ENCODE measurements at places on chromosomes 3 and 15. TPM values are rescaled to one million over a fixed set of nuclear protein-coding genes. Genes with fewer than 3 reads are reported as not detected.

CATSPER2 gene
- total RNA-seq: 2.1 TPM

- no peak for DNase-seq
These were observed 68.5 kb downstream of the VPS8 start for GRCh38 chr3:184880276-184881019.

SLC38A3 gene
- total RNA-seq: not detected

DNA sequence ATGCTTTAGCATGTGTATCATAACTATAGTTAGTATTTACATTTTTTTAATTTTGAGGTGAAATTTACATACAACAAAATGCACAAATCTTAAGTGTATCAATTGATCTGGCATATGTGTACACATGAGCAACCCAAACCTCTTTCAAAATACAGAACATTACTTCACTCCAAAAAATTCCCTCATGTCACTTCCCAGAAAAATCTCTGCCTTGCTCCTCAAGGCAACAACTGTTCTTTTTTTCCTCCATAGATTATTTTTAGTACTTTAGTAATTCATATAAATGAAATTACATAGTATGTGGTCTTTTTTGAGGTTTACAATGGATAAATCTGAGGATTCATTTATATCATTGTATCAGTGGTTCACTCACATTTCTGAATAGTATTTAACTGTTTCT, 84.9 kb downstream of the TRIM42 start:
- DNase-seq: no peak

MCCC1 gene
- total RNA-seq: 87.5 TPM

DNA sequence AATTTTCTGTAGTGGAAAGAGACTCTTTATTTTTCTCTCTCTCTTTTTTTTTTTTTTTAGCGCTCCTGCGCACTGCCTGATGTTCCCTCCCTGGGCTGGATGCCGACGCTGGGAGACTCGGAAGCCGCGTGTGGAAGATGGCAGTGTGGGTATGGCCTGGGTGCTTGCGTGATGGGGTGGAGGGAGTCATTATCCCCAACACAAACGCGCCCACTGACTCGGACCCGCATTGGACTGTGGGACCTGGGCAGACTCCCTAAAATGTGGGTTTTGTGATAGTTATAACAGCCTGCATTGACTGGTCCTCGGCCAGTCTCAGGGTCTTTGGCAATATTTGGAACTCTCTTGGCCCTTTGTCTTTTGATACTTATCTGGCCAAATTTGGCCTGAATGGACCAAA, 157.9 kb downstream of the TJP1 start:
- no peak for DNase-seq

- no peak for DNase-seq
These were observed 317.1 kb upstream of the TGFBR2 start for GRCh38 chr3:30289324-30289723.

GRCh38 chr3:111616417-111617105, 21.4 kb upstream of the ZBED2 start:
- peak; percentile 67 for DNase-seq

BOC gene
- 0.07 TPM for total RNA-seq

DNA sequence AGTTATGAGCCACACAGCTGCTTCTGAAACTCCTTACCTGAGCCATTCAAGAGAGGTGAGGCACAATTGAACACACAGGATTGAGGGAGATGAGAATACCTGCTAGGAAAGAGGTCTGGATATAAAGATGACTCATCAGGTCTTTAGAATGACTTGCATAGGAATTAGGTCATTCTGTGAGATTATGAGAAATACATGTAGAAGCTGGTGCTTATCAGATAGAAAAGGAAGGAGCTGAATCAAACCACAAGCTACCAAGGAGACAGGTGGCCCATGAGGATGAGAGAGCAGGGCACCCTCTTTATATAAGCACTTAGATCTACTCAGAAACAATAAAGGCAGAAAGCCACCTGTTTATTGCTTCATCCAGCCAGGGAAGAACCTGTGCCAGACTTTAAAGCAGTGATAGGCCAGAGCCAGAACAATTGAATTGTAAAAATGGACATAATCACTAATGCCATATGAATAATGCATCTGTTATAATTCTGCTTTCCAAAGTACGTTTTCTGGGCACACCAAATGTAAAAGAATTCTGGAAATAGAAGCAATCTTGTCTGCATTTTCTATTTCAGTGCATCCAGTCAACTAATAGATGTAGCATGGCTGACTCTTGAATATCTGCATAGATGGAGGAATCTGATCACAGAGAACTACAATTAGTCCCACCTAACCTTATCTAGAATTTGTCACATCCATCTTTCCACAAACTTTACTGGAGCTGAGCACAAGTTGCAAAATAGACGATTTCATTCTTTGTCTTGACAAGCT, 74.9 kb downstream of the PIK3R4 start:
- DNase-seq: no peak

- DNase-seq: no peak
These were observed 3.3 kb downstream of the TPM1 start for GRCh38 chr15:63045879-63046278.

COPS2 gene
- total RNA-seq: 73.7 TPM

GRCh38 chr15:41556677-41557076, 2.3 kb upstream of the TYRO3 start:
- DNase-seq: no peak

DNA sequence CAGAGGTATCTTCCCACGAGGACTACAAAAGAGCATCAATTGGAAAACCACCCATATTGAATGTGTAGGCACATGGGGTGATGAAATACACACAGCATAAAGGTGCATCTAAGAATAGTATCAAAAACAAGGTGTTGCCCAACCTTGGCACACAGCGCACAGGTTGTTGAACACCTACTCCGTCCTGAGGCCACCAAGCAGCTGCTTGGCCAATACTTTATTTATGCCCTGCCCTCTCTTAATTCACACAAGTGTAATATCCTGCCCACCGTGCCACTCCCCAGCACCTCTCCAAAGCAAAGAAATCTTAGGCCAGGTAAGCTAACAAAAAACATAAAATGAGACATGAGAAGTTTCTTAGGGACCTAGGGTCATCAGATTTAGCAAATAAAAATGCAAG, 31.2 kb downstream of the WWTR1 start:
- no peak for DNase-seq

GRCh38 chr15:66765478-66766281, 63.6 kb downstream of the SMAD6 start:
- DNase-seq: peak; percentile 99

CLDN1 gene
- total RNA-seq: 204 TPM

GABRR3 gene
- not detected for total RNA-seq

Measured in Calu3 (cell line).